H1 (cell line): ENCODE measurements at places on chromosomes 16 and 17.

- peak; percentile 79 for DNase-seq
Measured at GRCh38 chr17:7523033-7523432, 25.8 kb upstream of the TNFSF12 start.

- no peak for DNase-seq
Measured at GRCh38 chr16:56815721-56816120, 49.3 kb upstream of the SLC12A3 start.

- no peak for DNase-seq
Measured at GRCh38 chr17:1627182-1627981, 1.3 kb downstream of the SLC43A2 start.

DNA sequence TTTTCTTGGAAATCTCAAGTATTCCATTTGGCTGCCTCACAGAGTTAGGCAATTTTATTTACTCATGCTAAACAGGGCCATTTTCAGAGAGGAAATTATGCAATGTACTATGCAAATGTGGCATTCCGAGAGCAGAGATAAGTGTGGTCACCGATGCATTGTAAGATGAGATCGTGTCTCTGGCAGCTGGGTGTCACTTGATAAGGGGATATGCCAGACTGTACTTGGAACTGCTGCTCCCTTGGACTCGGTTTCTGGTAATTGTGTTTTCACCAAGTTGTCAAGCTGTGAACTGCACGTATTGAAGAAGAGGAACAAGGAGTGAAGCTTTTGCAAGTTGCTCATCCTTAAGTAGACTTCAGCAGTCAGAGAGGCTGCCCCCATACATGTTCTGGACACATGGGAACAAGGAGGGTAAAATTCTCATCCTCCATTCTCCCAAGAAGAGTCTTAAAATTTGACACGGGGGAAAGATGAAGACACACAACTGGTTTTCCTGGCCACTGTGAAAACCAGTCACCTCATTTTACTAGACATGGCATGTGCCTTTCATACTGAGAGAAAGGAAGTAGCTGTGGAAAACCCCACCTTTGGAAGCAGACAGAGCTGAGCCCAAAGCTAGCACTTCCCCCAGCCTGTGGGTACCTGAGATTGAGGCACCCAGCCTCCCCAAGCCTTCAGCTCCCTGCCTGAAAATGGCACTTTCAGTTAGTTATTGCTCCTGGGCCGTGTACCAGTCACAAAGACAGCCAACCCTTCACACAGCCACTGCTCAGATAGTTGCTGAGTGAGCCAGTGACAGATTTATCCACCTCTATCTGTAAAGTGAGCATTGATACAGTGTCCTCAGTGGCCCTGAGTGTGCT, 150.7 kb downstream of the SOCS1 start:
- no peak for DNase-seq

GRCh38 chr17:4516735-4517134, 18.1 kb downstream of the SPNS2 start:
- no peak for DNase-seq

DNA sequence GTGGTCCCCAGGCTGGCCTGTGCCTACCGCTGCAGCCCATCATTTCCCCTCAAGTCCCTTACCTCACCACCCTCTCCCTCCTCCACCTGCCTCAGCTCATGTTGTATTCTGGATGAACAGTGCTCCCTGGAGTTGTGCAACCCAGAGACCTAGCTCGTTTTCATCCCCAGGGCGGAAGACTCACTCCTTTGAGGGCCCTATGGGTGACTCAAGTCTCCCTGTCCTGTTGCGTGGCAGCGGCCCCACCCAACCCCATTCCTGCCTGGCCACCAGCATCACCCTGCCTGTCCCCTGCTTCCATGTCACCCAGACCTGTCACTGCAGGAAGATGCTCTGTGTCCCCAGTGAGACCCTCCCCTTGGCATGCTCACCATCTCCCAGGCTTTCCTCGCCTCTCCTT, 3.3 kb downstream of the ALOX12B start:
- DNase-seq, result no peak

DNA sequence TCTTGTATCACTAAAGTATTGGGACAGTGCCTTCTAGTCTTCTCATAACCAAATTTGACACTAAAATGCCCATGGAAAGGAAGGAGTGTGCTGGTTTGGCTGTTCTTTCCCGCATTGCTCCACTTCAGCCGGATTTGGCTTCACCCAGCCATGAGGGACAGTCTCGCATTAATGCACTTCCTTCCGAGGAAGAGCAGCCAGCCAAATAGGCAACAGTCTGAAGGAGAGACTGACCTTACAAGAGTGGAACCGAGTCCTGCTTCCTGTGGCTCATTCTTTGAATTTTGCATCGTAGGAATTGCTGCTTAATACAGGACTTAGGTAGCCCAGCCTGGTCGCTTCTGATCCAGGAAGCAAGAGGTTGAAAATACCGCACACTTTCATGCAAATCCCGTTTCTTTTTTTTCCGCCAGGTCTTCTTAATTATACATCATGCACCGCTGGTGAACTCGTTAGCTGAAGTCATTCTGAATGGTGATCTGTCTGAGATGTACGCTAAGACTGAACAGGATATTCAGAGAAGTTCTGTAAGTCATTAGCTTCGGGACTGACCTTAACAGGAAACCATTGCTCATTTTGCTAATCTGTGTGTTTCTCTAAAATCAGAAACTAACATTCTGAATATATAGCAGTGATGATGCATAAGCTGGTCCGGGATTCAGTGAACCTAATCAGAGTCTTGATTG, 38.2 kb downstream of the CLEC16A start:
- DNase-seq, result no peak

DNA sequence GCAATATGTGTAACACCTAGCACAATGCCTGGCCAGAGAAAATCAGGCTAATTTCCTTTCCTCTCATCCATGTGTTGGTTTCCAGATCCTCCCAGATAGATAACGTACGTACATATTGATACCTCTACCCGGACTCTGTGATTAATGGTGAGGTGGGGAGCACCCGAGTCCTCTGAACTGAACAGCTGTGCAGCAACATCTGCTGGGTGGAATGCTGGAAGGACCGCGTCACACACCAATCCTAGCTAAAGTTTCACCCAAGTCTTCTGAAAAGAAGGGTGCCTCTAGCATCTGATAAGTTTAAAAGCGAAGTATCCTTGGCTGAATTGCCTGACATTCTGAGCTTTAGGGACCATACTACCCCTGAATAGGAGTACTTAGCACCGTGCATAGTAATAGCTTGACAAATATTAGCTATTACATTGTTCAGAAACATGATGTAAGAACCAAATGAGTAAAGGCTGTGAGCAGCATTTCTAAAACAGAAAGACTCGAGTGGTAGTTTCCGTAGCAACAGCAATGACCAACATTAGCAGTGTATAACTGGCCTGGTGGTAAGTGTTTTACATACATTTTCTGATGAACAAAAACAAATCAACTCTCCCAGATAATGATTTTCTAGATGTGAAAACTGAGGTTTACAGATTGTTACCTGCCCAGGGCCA, 91.4 kb downstream of the SYCE1L start:
- no peak for DNase-seq

DNA sequence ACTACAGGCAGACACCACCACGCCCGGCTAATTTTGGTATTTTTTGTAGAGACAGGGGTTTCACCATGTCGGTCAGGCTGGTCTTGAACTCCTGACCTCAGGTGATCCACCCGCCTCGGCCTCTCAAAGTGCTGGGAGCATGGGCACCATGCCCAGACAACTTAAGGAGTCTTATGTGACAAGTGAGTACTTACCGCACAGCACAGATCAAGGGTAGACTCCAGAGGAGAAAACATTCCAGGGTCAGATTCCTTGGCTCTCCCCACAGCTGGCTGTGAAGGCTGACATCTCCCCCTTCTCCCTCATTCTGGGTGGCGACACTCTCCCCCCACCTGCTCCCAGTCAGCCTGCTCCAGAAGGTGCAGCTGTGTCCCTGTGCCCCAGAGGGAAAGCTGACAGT, 10.6 kb downstream of the ZSCAN10 start:
- no peak for DNase-seq

DNA sequence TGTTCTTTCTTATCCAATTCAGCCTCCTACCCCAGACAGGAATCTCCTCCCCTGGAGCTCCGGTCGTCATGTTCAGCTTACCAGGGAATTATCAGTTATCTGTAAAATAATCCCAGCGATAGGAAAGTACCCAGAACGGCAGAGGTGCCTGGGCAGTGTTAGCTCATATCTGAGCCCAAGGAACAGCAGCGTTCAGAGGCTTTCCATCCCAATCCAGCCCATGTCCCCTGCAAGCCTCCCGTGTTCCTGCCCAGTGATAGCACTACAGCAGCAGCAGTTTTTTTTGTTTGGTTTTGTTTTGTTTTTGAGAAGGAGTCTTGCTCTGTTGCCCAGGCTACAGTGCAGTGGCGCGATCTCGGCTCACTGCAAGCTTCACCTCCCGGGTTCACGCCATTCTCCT, 158.2 kb downstream of the CMIP start:
- DNase-seq, result no peak

GRCh38 chr16:75566758-75567255, 628 bp downstream of the GABARAPL2 start:
- DNase-seq, result peak; percentile 57

DNA sequence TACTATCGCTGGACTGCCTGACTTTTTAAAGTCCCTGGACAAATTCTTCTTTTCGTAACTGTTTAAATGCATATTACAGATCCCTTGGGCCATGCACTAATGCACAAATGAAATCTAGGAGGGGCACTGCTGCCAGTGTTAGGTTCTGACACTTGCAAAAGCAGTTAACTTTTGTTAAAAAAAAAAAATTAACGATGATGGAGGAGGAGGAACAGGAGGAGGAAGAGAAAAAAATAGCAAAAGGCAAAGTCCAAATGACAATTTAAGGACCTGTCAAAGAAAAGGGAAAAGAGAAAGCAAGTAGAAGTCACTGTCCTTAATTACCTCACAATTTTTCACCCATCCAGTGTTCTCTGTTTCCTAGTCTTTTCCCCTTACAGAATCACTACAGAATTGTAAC, 97.8 kb upstream of the CORO6 start:
- no peak for DNase-seq

- no peak for DNase-seq
Measured at GRCh38 chr17:50047488-50048126, 8.3 kb upstream of the ITGA3 start.
